NCI-H1417 treated with DMSO at 0.1 percent for 48 hours (cell line): ENCODE measurements at places on chromosomes 7 and 10.

DNA sequence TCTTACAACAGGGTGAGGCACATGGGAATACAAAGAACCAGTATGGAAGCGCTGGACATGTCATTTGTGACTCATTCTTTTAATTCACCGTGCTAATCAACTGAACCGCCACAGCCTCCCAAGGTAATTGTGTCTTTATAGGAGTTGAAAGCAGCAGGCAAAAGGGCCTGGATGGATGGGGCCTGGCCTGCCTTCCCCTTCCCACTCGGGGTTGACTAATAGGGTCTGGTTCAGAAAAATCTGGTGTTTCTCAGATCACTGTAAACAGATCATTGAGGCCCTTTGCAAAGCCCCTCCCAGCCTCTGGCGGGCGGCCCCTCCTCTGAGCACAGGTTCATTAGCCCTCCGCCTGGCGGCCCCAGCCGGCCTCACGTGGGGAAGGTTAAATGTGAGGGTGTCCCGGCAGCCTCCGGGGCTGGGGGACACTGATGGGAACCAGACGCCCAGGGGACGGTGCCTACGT is 100.8 kb downstream of the EBF3 start:
- DNase-seq = no peak

GRCh38 chr10:121553511-121554264 is 44.6 kb downstream of the FGFR2 start:
- DNase-seq = no peak

DNA sequence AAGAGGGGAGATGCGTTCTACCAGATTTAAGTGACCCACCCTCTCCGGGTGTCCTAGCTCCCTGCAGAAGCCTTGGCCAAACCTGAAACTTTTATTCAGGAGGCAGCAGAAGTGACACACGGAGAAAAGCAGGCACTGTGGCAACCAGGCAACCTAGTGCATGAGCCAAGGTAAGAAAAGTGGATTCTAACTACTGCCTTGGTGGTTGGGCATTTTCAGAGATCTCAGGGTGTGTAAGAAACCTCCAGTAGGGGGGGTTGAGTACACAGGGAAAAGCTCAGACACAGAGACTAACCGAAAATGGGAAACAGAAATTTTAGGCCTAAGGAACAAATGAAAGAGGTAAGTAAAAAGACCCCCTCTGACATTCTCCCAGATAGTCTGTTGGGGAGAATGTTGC is 645.7 kb downstream of the ANKRD7 start:
- no peak for DNase-seq

- no peak for DNase-seq
Observed at GRCh38 chr7:18693406-18693805, 197.9 kb downstream of the HDAC9 start.

DNA sequence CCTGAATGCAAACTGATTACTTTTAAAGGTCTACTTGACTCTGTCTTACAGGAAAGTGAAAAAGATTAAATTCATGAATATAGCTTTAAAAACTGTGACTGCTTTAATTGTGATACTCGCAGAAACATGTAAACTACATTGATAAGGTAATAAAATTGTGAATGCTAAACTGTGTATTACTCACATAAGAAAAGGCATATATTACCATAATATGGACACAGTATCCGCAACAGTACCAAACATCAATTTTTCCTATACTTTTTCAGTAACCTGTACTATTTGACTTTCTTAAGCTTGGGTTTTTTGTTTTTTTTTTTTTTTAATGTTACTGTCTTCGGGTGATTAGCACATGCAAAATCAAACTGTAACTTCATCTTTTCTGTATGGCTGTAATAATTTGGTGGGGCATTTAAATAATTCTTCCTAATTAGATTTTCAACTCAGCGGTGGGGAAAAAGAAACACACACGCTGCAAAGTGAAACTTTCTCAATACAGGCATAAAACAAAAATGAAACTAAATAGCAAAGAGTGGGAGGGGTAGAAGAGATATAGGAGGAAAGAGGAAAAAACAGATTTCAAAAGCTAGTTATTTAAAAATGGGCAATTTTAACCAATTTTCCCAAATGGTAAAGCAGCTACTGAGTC is 23.2 kb downstream of the NT5C3A start:
- no peak for DNase-seq

DNA sequence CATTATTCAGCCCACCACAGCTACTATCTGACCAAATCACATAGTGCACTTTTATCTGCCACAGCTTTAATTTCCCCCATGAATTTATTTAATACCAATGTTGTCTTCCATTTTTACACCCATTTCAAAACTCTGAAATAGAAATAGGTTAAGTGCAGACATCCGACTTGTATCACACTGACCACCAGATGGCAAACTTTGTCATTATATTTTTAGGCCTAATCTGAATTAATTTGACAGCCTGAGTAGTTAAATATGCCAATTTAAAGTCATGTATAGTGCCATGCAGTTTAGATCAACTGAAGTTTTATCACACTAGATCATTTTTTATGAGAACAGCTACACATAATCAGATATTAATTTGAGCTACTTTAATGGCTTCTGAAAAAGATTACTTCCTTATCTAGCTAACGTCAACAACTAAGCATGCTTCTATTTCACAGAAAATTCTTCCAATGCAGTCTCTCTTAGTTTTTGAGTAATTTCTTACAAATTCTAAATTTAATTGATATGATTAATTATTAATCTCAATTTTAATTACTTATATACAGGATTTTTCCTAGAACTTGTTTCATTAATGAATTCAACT is 566.4 kb downstream of the GFRA1 start:
- no peak for DNase-seq

- no peak for DNase-seq
Observed at GRCh38 chr10:58373442-58373827, 11.8 kb upstream of the TFAM start.

DNA sequence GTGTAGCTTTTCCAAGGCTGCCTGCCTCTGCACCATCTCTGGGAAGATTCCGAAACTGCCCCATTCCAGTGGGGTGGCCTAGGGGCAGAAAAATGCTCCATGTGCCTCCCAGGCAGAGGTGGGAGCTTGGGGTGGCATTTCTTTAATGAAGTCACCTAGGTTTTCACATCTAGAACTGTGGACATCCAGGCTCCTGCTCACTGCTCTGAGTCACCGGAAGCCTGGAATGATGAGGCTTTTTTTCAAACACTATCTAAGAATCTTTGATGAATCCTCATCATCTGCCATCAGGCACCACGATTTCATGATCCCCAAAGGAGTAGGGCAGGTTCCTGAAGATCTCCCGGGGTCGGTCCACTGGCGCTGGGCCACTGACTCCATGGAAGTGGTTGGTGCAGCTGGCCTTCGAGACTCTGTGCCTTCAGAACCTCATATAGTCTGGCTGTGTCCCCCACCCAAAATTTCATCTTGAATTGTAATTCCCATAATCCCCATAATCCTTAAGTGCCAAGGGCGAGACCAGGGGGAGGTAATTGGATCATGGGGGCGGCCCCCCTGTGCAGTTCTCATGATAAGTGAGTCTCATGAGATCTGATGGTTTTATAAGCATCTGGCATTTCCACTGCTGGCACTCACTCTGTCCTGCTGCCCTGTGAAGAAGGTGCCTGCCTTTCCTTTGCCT is 37.1 kb downstream of the MTURN start:
- DNase-seq = no peak

GRCh38 chr10:78047314-78047891 is 13.7 kb downstream of the RPS24 start:
- DNase-seq = no peak

DNA sequence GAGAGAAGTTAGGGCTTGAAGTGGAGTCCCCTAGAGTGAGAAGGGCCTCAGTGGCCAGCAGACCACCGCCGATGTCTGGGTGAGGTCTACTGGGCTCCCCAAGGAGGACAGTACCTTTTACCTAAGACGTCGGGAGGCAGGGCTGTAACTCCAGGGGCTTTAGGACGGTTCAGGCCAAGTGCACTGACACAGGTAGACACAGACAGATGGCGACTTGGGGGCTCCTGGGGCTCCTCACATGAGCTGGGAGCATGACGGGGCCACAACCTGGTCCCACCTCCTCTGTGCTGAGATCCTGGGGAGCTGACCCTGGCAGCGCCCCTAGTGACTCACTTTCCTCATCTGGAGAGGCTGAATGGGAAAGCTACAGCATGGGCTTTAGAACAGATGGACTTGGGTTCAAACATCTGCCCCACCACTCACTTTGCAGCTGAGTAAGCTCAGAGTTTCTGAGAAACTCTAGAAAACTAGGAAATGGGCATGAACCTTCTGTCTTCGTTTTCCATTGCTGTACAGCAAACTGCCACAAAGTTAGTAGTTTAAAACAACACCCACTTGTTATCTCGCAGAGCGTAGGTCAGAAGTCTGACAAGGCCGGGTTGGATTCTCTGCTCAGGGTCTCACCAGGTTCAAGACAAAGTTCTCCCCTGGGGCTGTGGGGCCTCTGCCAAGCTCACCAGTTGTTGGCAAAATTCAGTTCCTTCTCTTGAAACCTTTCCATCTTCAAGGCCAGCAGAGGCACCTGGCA is 4.7 kb upstream of the COMTD1 start:
- no peak for DNase-seq

DNA sequence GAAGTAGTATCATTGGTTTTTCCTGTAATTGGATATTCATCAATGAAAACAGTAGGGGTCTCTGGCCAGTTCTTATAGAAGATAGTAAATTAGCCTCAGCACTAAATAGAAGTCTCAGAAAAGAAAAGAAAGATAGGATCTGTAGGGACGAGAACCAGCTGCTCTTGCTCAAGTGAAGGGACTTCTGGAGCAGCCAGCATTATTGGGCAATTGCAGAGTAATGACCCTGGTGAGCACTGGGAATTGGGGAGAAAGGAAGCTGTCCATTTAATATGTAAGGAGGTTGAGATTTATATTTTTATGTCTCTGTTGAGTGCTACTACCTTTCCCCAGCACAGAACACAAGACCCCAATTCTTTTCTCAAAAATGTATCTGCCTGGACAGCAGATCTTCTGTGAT is 61.2 kb upstream of the WNT16 start:
- DNase-seq = no peak

- DNase-seq = no peak
Observed at GRCh38 chr10:6757158-6757557, 177.1 kb upstream of the PRKCQ start.

DNA sequence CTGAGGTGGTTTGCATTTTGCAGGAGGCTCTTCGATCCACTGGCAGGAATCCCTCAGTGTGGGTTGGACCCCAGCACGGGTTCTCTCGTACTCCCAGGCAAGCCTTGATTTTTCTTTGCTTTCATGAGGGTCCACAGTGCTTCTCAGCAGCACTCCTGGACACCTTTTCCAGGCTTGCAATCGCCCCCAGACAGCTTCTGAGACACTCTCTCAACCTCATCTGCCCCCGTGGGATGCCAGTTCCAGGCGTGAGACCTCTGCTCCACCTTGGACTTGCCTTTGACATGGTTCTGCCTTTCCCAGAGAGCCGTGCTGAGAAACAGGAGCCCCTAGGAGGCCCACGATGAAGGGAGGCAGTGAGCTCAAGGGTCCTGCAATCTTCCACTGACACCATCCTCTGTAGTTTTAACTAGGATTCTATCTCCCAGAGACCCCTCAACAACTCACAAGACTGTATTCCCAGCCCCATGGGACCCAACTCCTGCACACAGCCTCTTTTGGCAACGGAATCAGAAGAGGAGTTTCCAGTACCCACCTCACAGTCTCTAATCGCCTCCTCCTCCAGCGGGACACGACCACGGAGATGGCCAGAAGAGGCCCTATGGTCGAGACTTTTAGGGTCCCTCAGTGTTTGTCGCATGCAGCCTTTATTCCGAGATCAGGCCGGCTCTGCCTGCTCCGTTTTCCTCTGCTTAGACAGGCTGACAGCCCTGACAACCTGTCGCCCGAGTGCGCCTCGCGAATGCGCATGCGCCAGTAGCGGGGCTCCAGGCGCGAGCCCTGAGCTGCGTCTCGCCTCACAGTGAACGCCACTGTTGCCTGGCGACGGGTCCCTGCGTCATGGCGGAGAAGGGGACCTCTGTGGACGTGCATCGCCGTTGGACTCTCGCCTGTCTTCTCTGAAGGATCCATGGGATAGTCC is 26.0 kb upstream of the ZNF273 start:
- peak; percentile 46 for DNase-seq

DNA sequence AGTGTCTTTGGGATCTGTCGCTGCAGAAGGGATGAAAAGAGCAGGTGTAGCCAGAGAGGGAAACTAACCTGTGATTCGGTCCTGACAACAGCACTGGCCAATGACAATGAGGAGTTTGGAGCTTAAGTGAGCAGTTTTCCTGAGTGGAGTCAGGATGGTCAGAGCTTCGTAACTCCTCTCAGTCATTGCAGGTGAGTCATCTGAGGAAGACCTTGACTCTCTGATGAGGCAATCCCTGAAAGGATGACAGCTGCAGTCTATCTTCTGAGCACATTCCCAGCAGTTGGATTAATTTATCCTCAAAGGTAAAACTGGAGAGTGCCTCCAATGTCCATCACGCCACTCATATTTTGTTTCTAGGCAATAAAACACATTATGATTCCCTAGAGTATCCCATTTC is 401.9 kb downstream of the POM121L12 start:
- DNase-seq = no peak

GRCh38 chr10:52499281-52499680 is 185.2 kb downstream of the DKK1 start:
- no peak for DNase-seq

DNA sequence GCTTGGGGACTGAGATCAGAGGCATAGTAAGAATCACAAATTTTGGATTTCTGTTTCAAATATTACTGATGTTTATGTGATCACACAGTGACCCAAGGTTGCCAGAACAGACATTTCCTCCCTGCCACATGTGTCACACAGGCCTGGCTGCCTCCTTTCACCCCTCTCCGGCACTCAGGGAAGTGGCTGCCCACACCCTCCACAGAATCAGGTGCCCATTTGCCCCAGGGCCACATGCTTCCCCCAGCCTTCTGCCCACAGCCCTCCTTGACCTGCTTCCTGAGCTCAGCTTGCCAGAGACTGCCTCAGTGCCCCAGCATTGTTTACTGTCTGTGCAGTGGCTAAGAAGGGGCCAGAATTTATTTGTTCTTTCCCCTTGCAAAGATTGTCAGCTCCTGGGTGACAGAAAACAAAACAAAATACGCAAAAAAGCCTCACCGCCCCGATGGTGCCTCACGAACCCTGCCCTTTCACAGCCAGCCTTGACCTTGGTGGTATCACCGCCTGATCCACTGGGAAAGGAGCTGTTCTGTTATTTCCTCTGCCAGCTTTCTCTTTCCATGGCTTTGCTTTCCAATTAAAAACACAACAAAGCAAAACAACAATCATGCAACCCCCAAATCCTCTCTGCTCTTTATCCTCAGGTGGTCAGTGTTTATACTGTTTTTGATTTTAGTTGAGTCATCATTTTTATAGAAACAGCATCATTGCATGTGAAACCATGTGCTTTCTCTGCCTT is 52.8 kb downstream of the CHN2 start:
- no peak for DNase-seq

DNA sequence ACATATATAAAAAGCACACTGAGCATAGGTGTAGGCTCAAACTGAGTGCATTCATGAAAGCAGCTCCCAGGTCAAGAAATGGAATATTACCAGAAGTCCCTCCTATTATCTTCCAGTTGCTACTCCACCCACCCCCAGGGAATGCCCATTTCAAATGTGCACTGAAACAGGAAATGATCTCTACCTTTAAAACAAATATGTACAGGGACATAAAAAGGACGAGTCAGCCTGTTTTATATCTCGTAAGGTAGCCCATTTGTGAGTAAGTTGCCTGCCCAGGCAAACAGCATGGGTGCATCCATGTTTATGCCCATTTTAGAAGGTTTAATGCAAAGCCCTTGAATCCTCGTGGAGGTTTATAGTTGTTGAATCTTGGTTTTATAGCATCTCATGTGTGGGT is 10.4 kb downstream of the FFAR4 start:
- DNase-seq = no peak
